ENCODE measurements at places on chromosomes 5 and 9.

- peak; percentile 52 for DNase-seq
These were observed 3.6 kb downstream of the RXRA start for GRCh38 chr9:134329886-134330285.

DNA sequence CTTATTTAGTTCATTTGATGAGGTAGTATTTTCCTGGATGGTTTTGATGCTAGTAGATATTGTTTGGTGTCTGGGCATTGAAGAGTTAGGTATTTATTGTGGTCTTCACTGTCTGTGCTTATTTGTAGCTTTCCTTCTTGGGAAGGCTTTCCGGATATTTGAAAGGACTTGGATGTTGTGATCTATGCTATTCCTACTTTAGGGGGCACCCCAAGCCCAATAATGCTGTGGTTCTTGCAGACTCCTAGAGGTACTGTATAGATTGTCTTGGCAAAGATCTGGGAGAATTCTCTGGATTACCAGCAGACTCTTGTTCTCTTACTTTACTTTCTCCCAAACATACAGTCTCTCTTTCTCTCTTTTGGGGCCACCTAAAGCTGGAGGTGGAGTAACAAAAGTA is 315.7 kb downstream of the MAT2B start:
- DNase-seq, result no peak

DNA sequence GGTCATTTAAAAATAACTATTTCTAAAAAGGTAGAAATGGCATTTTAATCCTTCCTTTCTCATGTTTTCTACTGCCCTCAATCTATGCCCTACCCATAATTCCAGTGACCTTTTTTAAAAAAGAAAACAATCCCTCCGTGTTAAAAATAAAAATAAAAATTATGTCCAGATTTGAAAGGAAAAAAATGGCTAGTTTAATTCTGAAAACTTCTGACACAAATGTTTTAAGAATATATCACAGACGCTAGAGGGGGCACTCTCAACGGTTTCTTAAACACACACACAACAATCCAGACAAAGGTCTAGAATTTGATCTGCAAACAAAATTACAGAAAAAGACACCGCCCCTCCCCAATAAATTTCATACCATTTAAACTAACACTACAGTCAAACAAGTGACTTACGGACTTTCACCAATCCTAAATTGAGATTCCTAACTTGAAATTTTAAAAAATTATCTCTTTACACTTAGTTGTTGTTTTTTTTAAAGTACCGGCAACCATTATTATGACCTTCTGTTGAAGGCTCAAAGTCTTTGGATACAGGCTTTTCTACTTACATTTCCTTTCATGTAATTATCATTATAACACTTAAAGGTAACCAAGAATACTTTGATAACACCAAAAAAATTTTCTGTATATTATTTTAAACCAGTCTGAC is 38.2 kb downstream of the CLINT1 start:
- peak; percentile 35 for DNase-seq

DNA sequence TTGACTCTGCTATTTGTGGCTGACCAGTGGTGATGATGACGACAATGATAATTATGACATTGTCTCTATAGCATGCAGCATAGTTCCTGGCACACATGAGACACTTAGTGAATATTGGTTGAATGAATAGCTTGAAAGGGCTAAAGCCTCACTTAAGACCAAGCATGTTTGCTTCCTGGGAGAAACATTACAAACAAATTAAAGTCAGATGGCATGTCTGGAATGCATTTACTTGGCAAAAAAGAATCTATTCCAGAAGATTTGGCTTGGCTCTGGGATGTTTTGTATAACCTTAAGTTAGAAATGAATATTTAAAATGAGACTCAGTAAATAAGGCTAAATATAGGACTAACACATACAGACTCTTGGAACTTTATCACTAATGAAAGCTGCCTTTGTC is 21.6 kb downstream of the GAS1 start:
- no peak for DNase-seq

GRCh38 chr9:98899408-98900056 is 44.2 kb upstream of the COL15A1 start:
- DNase-seq, result no peak

DNA sequence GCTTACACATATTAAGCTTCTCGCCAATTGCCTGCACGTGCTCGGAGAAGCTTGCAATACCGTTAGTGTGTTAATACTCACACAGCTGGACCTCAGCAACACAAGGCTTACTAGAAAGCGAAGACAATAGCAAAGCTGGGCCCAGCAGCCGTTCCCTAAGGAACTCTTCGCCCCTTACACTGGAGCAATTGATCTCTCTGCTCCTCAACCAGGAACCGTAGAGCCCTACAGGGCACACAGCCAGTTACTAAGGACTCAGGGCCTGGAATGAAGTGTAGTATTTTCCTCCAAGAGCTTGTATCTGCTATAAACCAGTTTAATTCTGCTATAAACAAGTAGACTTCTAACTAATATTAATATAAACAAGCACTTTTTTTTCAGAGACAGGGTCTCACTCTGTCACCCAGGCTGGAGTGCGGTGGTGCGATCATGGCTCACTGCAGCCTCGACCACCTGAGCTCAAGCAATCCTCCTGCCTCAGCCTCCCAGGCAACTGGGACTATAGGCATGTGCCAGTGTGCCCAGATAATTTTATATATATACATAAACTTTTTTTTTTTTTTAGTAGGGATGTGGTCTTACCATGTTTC is 67.0 kb upstream of the SIMC1 start:
- no peak for DNase-seq

- no peak for DNase-seq
These were observed 16.8 kb downstream of the MACROH2A1 start for GRCh38 chr5:135382106-135382790.
